Cardiac septum (tissue), 1 donor: ENCODE measurements at places on chromosomes 13 and 19.
A peak's percentile ranks its signal among the peaks of the same experiment; 100 is the strongest.

GRCh38 chr13:51905787-51906186, 44.0 kb downstream of the CCDC70 start:
- DNase-seq: no peak

- DNase-seq: no peak
Measured at GRCh38 chr19:17965370-17966128, 1.4 kb upstream of the KCNN1 start.

DNA sequence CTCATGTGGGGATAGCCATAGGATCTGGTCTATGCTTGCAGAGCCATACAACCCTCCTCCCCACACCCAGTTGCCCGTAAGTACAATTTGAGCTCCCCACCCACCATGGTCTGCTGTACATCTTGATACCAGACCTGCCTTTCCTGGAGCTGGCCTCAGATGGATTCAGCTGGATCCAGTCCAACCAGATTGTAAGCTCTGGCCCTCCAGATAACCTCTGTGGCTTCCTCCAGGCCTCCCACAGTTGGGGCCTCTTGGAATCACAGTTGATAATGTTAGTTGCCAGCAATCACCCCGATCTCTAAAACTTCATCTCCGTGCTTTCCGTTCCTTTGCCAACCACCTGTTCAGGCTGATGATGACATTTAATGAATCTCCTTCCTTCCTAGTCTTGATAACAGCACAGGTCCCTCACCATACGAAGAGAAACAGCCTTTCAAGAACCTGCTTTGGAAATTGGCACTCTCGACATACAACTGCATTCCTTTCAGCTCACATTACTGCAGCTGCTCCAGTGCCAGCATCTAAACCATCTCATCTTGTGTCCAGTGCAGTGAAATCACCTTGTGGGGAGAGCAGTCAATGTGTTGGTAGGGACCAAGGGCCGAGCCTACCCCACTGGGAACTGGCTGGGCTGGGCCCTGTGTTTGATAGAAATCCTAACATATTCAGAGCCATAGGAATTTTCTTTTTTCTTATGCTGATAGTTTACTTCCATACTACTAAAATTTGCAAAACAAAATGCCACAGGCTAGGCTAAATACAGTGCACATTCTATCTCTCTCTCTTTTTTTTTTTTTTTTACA, 15.1 kb upstream of the FOXO1 start:
- no peak for DNase-seq

- DNase-seq: no peak
Measured at GRCh38 chr19:39401549-39402345, 4.9 kb upstream of the ZFP36 start.

DNA sequence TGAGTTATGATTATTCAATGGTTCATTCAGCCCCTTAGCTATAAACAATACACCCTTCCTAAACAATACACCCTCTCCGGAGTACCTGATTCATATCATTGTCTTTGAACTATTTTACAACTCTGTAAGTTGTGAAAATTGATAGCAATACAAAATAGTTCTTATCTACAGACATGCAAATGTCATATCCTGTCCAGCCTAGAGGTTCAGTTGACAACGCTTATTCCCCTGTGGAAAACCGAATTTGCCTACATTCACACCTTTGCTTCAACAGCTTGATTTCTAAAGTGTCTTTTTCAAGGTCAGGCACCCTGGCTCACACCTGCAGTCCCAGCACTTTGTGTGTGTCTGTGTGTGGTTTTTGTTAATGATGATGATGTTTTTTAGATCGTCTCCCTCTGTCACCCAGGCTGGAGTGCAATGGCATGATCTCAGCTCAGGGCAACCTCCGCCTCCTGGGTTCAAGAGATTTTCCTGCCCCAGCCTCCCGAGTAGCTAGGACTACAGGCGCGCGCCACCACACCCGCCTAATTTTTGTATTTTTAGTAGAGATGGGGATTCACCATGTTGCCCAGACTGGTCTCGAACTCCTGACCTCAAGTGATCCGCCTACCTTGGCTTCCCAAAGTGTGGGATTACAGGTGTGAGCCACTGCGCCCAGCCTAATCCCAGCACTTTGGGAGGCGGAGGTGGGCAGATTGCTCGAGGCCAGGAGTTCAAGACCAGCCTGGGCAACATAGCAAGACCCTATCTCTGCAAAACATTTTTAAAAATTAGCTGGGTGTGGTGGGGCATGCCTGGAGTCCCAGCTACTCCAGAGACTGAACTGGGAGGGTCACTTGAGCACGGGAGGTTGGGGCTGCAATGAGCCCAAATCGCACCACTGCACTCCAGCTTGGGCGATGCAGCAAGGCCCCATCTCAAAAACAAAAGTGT, 9.6 kb downstream of the C19orf53 start:
- no peak for DNase-seq

DNA sequence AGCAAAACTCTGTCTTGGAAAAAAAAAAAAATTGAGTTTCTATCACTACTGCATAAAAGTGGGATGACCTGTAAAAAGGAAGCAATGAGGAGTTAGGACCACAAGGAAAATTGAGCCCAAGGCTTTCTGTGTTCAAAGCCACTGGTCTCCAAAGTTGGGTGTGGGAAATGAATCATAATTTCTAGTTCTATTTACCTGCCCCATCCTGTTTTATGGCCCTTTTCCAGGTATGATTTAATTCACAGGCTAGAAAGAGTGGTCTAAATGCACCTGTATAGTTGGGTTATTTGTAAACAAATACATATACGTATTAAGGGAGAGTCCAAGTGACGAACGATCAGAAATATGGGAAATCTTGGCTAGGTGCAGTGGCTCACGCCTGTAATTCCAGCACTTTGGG, 5.9 kb upstream of the DCAF15 start:
- DNase-seq: no peak

DNA sequence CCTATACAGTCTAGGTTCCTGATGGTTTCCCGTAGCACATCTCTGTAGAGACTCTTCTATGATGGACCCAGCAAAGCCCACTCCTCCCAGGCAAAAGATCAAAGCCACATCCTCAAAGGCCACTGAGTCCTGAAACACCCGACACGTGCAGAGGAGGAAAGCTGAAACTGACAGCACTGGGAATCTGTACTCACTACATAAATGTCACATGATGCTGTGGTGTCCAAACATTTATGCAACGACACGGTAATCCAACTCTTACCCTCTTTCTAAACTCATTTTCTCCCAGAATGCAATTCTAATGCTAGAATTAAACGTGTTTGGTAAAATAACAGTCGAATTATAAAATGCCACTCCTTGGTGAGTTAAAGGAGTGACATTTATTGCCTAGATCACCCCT, 7.0 kb upstream of the ZNF441 start:
- no peak for DNase-seq

DNA sequence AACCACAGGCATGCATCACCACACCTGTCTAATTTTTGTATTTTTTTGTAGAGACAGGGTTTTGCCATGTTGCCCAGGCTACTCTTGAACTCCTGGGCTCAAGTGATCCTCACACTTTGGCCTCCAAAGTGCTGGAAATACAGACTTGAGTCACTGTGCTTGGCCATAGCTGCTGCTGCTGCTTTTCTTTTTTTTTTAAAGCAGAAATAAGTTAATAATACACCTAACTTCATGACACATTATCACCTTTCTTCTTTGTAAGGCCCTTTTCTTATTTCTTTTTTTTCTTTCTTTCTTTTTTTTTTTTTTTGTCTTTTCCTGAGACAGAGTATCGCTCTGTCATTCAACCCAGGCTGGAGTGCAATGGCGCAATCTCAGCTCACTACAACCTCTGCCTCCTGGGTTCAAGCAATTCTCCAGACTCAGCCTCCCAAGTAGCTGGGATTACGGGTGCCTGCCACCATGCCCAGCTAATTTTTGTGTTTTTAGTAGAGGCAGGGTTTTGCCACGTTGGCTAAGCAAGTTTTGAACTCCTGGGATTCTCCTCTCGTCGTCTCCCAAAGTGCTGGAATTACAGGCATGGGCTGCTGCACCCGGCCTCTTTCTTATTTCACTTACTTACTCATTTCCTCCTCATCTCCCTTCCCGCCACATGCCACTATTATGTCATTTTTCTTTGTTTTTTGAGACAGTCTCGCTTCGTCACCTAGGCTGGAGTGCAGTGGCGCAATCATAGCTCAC, 8.7 kb downstream of the SHKBP1 start:
- no peak for DNase-seq

DNA sequence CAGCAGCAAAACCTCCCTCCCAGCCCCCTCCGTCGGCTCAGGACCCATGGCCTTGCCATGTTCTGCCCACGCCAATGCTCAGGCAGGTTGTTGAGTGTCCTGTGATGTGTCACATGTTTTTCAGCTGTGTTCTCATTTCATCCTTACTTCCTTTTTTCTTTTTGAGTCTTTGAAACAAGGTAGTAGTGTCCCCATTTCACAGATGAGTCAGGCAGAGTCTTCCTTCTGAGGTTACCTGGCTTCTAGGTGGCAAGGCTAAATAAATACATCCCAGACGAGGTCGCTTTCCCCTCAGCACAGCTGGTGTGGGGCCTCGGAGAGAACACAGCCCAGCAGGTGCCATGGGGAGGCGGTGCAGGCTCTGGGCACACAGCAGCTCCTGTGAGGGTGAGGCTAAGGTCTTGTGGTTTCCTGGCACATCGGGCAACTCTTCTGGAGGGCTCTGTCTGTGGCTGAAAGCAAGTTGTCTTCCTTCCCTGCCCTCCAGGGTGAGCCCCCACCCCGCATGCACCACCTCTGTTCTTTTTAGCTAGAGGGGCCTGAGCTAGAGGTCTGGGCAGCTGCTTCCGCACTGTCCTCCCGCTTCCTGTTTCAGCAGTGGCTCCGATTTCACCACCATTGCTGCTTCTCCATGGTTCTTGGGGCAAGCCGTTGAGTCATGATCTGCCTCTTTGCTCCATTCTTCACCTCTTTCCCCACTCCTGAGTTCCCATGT, 15.1 kb downstream of the PRAM1 start:
- DNase-seq: peak; percentile 91

GRCh38 chr19:10517760-10518443, 655 bp upstream of the S1PR5 start:
- no peak for DNase-seq

DNA sequence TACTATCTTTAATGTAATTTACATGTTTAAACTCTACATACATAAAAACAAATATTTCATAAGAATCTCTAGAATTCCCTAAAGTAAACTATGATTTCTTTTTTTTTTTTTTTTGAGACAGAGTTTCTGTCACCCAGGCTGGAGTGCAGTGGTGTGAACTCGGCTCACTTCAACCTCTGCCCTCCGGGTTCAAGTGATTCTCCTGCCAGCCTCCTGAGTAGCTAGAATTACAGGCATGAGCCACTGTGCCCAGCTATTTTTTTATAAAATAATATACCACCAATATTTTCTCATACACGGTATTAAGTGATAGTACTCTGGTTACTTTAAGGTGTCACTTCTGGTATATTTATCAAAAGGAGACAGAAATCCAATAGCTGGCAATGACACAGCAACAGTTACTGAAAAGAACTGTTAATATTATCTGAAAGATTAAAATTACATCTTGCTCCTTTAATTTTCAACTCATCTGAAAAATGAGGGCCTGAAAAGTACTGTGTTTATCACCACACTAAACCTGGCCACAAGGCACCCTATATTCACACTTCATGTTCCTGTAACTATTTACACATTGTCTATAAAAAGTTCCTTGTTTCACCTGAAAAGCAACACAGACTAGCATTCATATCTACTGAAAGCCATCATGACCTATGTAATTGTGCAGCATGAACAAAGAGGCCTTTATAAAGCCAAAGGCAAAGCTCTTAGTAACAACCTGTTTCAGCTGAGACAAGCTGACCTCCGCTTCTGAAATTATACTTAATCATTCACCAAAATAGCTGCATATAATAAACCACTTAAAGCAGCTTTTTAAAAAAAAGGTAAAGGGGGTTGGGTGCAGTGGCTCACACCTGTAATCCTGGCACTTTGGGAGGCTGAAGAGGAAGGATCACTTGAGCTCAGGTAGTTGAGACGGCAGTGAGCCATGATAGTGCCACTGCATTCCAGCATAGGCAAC, 106.1 kb downstream of the SLC25A15 start:
- DNase-seq: no peak

DNA sequence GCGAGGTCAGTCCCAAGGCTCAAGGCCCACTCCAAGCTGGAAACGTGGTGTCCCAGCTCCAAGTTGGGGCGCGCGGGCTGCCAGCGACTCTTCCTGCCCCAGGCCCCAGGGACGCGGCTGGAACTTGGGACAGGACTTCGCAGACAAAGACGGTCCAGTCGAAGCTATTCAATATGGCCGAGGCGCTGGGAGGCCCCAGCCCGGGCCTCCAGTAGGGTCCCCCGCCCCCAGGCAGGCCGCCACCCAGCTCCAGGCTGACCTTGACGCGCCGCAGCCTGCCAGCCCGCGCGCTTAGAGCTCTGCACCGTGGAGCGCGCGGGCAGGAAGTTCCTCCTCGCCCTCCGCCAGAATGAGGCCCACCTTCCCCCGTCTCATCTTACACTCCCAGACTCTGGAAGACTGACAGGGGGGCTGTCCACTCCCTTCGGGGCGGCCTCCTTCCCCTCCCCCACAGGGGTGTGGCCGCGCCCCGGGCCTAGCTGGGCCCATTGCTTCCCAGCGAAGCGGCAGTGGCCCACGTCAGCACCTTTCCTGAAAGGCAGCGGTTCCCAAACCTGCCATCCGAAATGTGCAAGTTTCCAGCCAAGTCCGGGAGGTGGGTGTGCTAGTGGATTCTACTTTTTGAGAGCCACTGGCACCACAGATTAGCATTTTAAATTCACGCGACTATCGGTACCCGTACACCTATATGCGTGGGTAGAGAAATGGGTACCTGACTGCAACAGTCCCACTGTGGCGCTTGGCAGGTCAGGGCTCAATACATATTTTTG, at the start of gene CCDC8:
CCDC8 (minus strand) TSS at position 303 of the 770 bp plus-strand sequence. CDS start 754 bp downstream, outside the sequence.
- DNase-seq: peak; percentile 94

GRCh38 chr19:15320116-15320515, 12.2 kb downstream of the BRD4 start:
- DNase-seq: no peak

GRCh38 chr13:45276913-45277312, 64.1 kb downstream of the TPT1 start:
- no peak for DNase-seq

DNA sequence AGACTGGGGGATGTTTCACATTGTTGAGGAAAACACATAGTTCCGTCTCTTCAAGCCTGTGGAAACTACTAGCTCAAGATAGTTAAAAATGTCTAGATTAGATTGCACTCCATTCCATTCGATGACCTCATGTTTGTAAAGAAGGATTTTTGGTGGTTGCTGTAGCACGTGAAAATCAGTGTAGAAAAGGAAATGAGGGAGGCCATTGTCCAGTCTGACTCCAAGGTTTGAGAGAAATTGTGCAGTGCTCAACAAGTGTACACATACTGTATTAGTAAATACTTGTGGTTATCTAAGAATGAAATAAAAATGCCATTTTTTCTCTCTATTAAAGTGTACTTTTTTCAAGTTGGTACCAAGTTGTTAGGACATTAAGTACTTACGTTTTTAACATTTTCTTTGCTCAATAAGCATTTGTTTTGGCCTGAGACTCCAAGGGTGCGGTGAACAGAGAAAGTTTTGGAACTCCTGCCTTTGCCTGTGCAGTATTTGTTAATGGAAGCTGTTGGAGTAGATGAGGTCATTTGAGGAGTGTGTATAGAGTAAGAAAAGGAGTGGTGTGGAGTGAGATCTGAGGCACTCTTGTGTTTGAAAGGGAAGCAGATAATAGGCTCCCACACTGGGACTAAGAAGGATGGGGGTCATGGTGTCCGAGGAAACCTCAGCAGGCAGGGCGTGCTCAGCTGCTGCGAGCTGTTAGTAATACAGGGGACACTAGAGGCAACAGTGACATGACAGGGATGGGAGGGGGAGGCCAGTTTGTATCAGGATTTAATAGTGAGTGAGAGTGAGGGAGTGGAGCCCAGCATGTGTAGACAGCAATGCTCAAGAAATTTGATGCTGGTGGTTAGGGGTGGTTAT, 4.4 kb downstream of the WASF3 start:
- DNase-seq: no peak

- DNase-seq: no peak
Measured at GRCh38 chr19:14694641-14695266, 4.9 kb downstream of the ZNF333 start.
